Activated naive CD8-positive, alpha-beta T cell treated with anti-CD3 and anti-CD28 coated beads, Interleukin-2, amount 10 ng/mL, durations not matched to agents 7 days and 5 days (primary cell): ENCODE measurements at places on chromosomes 16 and 17. TPM values are rescaled to one million over a fixed set of nuclear protein-coding genes. Genes with fewer than 3 reads are reported as not detected.

GRCh38 chr16:52309446-52310416 lies 237.2 kb downstream of the TOX3 start:
- no peak for DNase-seq

GRCh38 chr17:38568845-38569510 lies 36.8 kb downstream of the SRCIN1 start:
- DNase-seq, result no peak

- no peak for DNase-seq
Measured at GRCh38 chr16:66204756-66205155, 161.7 kb upstream of the CDH5 start.

DNA sequence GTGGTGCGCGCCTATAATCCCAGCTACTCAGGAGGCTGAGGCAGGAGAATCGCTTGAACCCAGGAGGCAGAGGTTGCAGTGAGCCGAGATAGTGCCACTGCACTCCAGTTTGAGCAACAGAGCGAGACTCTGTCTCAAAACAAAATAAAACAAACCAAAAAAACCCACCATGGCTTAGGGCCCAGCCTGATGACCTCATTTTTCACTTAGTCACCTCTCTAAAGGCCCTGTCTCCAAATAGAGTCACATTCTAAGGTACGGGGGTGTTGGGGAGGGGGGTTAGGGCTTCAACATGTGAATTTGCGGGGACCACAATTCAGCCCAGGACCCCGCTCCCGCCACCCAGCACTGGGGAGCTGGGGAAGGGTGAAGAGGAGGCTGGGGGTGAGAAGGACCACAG lies 1.4 kb upstream of the STH start:
- no peak for DNase-seq

- no peak for DNase-seq
Measured at GRCh38 chr17:79041723-79042420, 17.9 kb downstream of the C1QTNF1 start.

DNA sequence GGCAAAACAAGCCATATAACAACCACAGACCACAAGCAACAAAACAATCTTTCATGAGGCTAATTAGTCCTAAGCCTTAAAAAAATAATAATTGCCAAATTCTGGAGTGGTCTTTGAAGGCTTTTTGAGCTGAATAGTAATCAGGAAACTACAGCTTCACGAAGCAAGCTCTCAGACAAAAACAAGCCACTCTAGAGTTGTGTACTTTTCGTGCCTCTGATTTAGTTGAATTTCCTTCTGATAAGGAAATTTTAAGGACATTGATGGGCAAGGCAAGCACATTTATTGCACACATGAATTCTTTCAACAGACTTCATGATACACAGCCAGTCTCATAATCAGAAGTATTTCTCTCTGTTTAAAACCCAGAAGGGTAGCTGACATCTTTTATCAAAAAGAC lies 130.8 kb upstream of the IRX3 start:
- DNase-seq, result no peak

GRCh38 chr17:76840884-76841775 lies 27.1 kb upstream of the MGAT5B start:
- DNase-seq, result no peak

- DNase-seq, result no peak
Measured at GRCh38 chr16:81486540-81487061, 42.0 kb downstream of the CMIP start.

GRCh38 chr16:78060295-78060694 lies 37.9 kb downstream of the CLEC3A start:
- DNase-seq, result no peak

- DNase-seq, result no peak
Measured at GRCh38 chr16:79062821-79063220, 537.7 kb downstream of the MAF start.

- DNase-seq, result no peak
Measured at GRCh38 chr16:74926805-74927204, 58.1 kb downstream of the WDR59 start.

GRCh38 chr16:86002178-86002900 lies 103.4 kb downstream of the IRF8 start:
- peak; percentile 7 for DNase-seq

PHB1 gene
- total RNA-seq, result 110 TPM

ZSCAN10 gene
- total RNA-seq, result 0.39 TPM

ZPBP2 gene
- total RNA-seq, result not detected

SEPTIN12 gene
- not detected for total RNA-seq

HOXB7 gene
- 1.0 TPM for total RNA-seq

BCL6B gene
- 0.36 TPM for total RNA-seq

KRT33B gene
- total RNA-seq, result not detected
